CD4-positive, alpha-beta T cell treated with Interleukin-4 for 1 hour (primary cell): ENCODE measurements at places on chromosomes 16 and 17.

DNA sequence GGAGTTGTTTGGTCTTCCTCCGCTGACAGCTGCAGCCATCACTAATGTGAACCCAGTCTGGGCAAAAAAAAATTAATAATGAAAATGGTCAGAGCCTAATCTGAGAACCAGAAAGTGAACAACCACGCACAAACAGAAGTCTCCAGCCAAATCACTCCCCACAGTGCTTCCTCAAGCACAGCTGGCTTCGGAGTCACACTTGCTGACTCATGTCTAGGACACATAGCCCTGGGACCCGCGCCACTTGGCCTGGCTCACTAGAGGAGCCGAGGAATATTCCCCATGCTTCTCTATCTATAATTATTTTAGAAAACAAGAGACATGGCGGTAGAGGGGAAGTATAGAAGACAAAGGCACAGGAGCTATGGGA is 109.1 kb downstream of the ZFHX3 start:
- DNase-seq = no peak

GRCh38 chr17:8443756-8444155 is 8.1 kb downstream of the NDEL1 start:
- no peak for DNase-seq

GRCh38 chr16:51922476-51922875 is 624.5 kb downstream of the TOX3 start:
- DNase-seq = no peak

DNA sequence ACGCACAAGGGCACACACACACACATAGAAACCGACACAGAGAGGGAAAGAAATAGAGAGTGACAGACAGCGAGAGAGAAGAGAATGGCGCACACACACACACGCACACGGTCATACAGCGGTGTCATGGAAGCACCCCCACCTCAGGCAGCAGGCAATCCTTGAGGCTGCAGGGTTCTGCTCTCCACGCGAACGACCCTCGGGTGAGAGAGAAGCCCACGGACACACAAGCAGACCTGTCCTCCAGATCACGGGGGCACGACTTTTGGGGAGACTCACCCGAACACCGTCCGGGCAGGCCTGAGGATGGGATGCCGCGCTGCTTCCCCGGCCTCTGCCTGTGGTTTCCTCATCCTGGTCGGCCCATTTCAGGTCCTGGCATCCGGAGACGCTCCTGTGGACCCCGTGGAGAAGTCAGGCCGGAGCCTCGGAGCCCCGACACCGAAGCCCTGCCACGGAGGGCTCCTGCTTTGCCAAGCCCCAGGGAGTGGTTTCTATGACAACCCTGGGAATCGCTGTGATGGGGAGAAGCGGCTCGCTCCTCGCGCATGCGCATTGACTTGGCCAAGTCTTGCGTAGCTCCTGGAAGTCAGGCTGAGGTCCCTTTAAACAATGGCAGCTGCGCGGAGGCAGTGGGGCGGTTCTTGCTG is 118.2 kb upstream of the KCNJ18 start:
- DNase-seq = peak; percentile 43

DNA sequence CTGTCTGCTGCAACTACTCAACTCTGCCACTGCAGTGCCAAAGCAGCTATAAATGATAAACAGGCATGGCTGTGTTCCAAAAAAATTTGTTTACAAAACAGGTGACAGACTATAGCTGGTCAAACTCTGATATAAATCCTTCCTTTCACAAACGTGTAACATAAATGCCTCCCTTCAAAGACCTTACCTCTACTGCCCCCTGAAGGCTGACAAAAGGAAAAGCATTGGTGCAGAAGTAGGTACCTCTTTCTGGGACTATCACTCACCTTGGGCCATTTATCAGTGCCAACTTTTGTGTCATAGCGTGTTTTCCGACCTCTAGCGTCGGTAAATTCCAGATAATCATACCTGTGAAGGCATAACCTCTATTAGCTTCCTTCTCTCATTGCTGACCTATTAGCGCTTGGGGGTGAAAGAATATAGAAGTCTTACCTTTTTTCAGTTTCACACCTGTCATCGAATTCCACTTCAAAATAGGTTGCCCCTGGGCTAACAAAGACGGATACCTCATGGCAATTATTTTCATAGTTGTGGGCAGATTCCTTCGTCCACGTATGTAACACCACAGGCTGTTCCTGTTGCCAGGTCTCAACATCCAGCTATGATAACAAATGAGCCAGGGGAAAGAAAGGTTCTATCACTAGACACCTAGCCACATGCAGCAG is 67.9 kb downstream of the ZZEF1 start:
- peak; percentile 63 for DNase-seq

GRCh38 chr16:56783344-56783743 is 53.4 kb downstream of the NUP93 start:
- no peak for DNase-seq

GRCh38 chr16:57357330-57358085 is 1.1 kb upstream of the CCL22 start:
- peak; percentile 20 for DNase-seq

DNA sequence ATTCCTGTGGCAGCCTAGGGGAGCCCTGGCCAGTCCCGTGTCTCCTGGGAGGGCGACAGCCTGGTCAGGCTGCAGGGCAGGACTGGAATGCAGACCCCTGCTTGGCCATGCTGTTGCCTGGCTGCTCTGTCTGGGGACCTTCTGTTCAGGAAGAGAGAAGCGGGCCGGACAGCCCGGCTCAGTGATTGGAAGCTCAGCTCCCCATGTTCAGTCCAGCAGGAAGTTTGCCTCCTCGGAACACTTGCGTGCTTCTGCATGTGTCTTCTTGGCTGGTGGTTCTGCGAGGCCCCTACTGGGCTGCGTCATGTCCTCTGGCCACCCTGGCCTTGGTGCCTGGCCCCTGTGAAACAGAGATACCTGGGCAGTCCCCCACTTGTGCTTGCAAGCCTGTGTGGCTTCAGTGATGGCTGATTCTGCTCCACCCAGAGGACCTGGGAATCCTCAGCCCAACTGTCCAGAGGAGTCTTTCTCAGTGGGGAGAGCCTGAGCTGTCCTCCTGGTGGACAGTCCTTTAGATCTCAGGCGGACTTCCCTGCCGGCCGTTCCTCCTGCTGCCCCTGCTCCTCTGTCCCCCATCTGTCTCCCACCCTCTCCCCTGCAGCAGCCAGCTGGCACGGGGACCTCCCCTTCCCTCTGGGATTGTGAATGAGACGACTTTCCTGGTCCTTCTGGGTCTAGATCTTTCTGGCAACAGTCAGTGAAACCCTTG is 279.5 kb downstream of the SEC14L1 start:
- no peak for DNase-seq

DNA sequence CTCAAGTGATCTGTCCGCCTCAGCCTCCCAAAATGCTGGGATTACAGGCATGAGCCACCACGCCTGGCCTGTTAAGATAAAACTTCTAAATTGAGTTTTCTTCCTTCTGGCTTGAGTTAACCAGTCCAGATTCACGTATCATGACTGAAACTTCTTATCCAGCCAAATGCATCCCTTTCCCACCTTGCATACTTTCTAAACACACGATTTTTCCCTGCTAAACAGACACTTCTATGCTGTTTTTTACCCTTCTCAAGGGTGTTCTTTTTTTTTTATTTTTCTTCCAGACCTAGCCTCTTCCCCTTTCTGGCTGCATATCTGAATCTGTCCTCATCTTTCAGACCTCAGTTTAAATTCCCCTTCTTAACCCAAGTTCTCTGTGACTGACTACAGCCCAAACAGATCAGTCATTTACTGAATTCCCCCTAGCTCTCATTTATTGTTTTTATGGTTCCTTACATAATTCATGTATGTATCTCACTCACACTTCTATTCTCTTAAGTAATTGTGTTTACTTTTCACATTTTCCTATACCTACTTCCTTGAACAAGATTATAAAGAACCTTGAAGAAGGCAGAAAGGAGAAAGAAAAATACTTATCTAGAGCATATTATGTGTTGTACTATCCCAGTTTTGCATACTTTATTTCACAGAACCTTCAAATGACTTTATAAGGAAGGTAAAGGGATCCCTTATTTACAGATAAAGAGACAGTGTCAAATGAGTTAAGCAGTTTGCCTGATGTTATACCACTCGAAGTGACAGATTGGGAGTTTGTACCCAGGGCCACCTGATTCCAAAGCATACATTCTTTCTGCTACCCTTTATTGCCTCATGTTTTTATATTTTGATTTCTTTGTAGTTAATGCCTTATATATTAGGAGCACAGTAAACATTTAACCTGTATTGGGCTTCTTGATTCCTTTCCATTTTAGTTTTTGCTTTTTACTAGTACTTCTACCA is 5.2 kb downstream of the EVI2B start:
- DNase-seq = peak; percentile 51
